ENCODE measurements at places on chromosomes 3 and 15.

DNA sequence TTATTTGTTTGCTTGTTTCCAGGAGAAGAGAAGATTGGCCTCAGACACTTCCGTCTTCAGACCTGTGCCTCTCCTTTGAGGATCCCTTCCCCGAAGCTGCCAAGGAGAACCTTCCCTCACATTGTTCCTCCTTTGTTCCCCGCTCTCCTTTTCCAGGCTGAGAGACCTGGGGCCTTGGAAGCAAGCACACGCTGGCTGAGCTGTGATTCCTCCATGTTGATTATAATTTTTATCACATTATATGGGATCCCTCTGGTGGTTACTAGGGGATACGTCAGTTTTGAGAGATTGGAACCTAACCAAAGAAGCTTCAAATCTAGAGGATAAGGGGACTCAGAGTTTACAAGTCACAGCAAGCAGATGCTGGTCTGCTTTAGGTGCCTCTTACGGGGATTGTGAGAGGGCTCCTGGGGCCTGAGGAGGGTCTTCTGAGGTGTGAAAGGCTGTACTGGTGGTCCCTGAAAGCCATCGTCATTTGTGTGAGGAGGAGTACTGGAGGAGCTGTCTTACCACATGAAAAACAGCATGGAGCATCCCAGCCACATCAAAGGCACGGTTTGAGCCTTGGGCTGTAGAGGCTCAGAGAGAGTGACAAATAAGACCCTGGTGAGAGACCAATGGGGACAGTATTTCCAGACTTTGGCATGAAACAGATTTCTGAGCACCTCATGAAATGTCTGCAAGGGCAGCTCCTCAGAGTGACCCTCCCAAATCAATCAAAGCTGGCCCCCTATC, 760.1 kb upstream of the CFAP20DC start:
- no peak for DNase-seq

GRCh38 chr3:127396473-127396872, 108.6 kb upstream of the PRR20G start:
- DNase-seq, result no peak

- DNase-seq, result no peak
Measured at GRCh38 chr15:29129221-29129620, 140.4 kb downstream of the NSMCE3 start.

- DNase-seq, result no peak
Measured at GRCh38 chr3:192494174-192494573, 233.2 kb downstream of the FGF12 start.

- no peak for DNase-seq
Measured at GRCh38 chr15:38721568-38721945, 156.9 kb upstream of the RASGRP1 start.

GRCh38 chr15:33145447-33145846, 49.1 kb downstream of the FMN1 start:
- no peak for DNase-seq

DNA sequence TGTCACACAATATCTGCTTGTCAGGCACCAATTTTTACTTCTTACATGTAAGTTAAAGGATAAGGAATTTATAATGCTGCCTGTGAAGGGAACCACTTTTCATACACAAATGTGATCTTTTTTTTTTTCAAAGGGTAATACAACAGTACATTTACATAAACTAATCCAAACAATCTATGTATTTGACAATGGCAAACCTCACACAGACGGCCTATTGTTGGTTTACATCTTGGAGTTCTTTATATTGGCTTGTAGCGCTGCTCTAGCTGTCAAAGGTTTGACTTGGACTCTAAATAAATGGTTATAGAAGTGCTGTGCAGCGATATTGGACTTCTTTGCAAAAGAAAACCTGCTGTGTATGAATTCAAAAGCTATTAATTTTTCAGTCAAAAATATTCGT, 598.0 kb downstream of the FOXP1 start:
- no peak for DNase-seq
